ENCODE measurements at places on chromosomes 4 and X.

DNA sequence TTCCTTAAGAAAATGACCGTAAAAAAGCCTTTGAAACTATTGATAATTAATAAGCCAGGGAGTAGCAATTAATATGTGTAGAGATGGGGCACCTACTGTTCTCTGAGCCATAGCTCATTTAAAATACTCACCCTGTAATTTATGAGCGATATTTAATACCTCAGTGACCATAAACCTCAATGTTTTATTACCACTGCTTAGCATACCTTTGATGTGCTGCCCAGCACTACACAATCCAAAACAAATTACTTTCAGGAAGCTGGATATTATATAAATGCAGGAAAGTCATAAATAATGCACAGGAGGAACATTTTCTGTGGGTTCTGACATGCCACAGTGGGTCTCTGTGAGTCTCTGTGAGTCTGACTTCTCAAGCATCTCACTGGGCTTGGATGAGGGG is 166.1 kb upstream of the RPL34 start:
- peak; percentile 57 for DNase-seq

GRCh38 chr4:89586864-89587263 is 250.1 kb downstream of the SNCA start:
- no peak for DNase-seq

DNA sequence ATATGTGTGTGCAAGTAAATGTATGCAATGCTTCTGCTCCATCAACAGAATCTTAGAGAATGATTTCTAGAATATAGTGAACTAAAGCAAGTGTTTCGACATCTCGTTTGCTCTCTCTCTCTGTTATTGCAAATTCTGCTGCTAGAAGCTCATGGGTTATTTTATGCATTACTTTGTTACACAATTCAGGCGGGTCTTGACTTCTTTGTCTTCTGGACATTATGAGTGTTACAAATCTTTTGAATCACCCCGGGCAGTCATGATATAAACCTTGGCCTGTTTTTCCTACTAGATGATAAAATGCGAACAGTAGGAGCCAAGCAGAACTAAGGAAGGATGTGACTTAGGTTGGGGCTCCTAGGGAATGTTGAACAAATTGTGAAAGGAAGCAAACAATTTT is 166.4 kb upstream of the SFRP2 start:
- no peak for DNase-seq

GRCh38 chr4:101307899-101308298 is 39.4 kb downstream of the PPP3CA start:
- DNase-seq: no peak

- DNase-seq: no peak
These were observed 356.2 kb downstream of the ADGRL3 start for GRCh38 chr4:61556277-61556676.

GRCh38 chr4:124958847-124959246 is 246.3 kb upstream of the ANKRD50 start:
- no peak for DNase-seq

DNA sequence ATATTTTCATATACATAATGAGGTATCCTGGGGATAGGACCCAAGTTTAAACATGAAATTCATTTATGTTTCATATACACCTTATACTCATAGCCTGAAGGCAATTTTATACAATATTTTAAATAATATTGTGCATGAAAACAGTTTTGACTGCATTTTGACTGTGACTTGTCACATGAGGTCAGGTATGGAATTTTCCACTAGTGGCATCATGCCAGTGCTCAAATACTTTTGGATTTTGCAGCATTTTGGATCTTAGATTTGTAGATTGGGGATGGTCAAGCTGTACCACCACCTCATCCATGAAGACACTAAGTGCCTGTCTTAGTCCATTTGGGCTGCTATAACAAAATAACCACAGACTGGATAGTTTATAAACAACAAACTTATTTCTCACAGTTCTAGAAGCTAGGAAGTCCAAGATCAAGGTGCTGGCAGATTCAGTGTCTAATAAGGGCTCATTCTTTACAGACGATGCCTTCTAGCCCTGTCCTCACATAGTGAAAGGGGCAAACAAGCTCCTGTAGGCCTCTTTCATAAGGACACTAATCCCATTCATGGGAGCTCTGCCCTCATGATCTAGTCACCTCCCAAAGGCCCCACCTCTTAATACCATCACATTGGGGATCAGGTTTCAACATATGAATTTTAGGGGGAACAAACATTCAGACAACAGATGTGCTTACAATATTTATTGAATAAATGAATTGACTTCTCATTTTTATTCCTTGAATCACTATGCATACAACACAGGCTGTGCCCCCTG is 9.4 kb downstream of the NUDT6 start:
- DNase-seq: no peak

DNA sequence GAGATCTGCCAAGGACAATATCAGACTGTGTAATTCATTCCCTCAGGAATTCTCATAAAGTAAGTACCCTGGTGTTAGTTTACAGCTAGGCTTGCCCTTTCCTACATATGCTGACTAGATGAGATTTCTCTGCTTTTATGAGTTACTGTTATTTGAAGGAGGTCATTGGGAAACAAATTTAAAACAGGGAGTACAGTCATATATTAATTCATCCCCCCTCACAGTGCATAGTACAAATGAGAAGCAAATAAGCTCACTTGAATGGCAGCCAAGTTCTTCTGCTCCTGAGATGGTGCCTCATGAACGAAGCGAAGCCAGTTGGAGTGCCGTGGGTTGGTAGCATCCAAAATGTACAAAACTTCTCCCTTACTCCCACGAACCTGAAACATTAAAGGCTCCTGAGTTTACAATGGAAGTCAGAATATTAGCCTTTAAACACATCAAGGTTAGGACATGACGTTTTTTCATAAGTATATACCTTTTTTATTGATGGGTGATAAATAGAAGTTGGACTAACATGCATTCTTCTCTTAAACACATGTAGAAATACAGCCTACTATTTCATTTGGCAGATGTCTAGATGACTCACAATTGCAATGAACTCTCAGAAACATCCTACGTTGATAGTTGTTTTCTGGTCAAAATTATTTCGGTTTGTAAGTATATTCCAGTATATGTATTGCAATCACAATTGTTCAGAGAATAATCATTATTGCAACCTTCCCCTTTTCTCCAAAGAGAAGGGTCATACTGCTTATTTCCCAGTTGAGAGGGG is 69.2 kb downstream of the PRDM5 start:
- no peak for DNase-seq

- no peak for DNase-seq
These were observed 8.7 kb downstream of the ATP5ME start for GRCh38 chr4:665381-665750.

DNA sequence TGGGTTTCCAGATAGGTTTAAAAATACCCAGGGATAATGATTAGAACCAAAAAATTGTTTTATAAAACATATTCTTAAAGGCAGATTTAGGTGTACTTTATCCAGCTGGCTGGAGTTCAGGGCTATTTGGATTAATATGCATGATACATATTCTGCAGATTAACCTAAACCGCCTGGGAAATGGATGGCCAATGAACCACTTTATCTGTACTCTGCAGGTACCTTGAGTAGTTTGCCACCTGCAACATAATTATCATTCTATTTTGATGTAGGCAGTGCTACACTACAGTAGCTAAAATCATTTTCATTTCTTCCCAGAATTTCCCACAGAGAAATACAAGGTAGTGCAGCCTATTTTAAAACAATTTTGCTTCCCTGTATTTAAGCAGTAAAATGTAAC is 683.2 kb upstream of the GNPDA2 start:
- DNase-seq: no peak

- no peak for DNase-seq
These were observed 560.8 kb upstream of the ATOH1 start for GRCh38 chr4:93267747-93268146.

- no peak for DNase-seq
These were observed 222.1 kb downstream of the STIM2 start for GRCh38 chr4:27082776-27083175.

- peak; percentile 40 for DNase-seq
These were observed 245.3 kb downstream of the BCOR start for GRCh38 chrX:39852491-39852890.

DNA sequence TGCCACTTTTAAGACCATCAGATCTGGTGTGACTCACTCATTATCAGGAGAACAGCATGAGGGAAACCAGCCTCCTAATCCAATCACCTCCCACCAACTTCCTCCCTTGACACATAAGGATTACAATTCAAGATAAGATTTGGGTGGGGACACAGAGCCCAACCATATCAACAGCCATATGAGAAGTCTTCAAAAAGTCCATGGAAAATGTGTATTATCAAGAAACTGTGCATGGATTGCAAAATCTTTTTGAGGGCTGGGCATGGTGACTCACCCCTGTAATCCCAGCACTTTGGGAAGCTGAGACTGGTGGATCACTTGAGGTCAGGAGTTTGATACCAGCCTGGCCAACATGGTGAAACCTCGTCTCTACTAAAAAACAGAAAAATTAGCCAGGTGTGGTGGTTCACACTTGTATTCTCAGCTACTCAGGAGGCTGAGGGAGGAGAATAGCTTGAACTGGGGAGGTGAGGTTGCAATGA is 17.8 kb upstream of the RPL39 start:
- DNase-seq: no peak

DNA sequence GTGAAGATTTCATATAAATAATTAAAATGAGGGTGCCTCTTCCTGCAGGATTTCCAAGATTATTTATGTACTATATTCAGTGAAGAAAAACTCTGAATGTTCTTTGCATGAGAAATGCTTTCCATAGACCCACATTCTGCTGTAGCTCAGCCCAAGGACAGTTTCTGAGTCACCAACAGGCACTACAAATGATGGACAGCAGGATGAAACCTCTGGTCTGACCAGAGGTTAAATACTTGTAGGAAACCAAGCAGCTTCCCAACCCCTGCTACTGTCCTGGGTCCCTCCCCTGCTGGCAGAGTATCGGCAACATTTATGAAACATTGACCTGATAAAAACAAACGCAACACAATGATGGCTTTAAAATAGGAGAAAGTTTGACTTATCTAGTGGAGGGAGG is 73.1 kb downstream of the CXXC4 start:
- no peak for DNase-seq

- DNase-seq: no peak
These were observed 408.2 kb downstream of the BCOR start for GRCh38 chrX:39689376-39690104.

- DNase-seq: no peak
These were observed 40.6 kb downstream of the ARHGAP10 start for GRCh38 chr4:147772459-147772969.

DNA sequence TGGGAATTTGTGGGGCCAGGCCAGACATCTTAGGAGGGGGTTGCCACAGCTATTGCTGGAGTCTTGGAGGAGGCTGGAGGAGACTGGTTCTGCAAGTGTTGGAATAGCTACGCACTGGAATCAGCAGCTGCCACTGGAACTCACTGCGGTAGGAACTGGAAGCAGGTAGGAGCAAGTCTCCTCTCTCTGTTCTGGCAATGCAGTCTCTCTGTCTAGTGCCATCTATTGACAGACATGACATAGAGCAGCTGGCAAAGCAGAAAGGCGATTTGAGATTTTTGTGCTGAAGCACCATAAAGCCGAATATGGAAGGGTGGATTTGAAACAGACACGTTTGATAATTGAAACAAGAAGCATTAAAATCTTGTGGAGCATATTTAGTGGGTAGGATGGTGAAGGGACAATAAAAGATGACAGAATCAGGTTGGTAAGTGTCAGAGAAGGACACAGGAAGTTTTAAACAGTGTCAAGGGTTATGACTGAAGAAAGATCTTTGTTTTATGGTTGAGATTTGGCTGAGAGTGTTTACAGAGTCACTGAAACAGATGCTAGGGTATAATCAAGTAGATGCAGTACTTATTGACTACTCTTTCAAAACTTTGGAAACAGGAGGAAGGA is 23.5 kb upstream of the SYNPO2 start:
- peak; percentile 16 for DNase-seq

GRCh38 chr4:47145630-47146029 is 114.3 kb downstream of the GABRB1 start:
- no peak for DNase-seq

DNA sequence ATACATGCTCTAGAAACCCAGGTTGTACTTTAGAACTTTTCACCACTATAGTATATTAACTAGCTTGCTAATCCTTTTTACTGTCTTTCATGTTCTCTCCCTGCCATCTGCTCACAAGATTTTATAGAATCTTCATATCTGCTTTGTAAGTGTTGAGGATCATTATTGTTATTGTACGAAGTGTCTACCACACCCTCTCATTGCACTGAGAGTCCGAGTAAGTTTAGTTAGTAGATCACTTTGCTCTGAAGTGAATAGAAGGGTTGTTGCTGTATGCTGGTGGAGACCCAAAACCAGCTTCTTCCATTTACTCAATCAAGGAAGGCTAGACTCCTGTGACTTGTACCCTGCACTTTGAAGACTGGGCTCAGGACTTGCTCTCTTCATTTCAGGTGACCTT is 17.1 kb downstream of the GAB1 start:
- DNase-seq: no peak

DNA sequence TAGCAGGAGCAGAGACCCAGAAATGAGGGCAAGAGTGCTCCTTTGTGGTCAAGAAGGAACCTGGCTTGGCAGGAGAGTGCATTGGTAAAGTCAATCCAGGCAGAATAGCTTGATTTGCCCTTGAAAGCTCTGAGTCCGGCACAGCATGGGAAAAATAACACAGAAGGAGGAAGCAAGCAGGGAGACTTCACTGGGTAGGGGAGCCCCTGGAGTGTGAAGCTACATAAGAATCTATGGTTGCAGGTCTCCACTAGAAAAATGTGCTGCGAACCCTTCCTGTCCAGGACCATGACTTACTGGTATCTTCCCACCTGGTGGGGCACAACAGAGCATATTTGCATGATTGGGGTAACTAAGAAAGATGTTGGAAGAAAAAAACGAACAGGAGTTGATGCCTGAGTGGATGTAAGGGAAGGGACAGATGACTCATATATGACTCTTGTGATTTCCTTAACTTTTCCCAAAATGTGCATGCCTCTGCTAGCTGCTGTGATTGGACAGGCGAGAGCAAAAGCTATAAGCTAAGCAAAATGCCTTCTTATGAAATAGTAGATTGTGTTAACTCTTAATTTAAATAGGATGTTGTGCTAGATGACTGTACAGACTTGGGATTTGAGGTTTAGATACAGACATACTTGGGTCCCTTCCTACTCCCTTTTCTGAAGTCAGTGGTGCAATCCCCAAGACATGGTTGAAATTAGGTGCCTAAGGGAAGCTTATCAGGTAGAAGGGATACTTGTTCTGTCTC is 3.3 kb downstream of the IL13RA1 start:
- no peak for DNase-seq

DNA sequence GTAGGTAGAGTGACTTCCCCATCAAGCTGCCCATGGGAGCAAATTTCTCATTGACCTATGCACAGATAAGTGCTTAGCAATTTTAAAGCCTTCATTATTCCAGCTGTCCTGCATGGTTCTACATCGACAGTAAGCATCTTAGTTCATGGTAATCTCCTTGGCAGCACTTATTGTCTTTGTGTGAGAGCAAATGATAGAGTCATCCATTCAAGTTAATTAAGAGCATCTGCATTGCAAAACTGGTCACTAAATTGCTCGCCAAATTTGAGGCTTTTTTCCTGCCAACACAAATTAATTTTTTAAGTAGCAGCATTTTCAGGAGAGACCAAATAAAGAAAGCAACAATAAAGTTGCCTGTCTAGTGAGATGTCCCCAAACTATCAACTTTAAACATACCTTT is 76.7 kb downstream of the SH3BGRL start:
- DNase-seq: no peak
